Central memory CD4-positive, alpha-beta T cell (primary cell): ENCODE measurements at places on chromosomes 12 and 14.

DNA sequence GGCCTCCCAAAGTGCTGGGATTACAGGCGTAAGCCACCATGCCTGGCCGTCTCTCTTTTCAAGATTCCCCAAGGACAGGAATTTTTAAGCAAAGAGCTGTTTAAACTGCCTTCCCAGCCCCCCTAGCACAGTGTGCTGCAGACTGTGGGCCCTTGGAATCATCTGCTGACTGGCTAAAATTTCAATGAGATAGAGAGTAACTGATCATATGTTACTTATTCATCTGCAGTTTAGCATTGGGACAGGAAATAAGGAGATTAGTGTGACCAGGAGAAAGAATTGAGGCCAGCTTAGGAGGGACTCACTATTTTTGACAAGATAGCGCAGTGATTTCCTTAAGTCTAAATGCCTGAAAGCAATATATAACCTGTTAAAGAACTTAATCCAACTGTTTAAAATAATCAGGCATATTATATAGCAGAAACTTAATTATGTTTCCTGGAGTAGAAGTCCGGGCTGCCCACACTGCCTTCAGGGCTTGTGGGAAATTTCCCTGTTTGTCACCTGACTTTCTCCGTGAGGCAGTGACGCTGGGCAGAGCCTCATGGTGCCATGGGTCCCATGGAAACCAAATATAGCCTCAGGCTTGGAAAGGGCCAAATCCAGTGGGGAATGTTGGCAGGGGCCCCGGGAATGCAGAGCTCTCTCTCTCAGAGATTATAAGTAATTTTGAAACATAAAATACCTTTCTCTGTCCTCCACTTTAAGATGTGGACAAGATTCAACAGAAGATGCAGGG is 22.8 kb upstream of the CEBPE start:
- no peak for DNase-seq

DNA sequence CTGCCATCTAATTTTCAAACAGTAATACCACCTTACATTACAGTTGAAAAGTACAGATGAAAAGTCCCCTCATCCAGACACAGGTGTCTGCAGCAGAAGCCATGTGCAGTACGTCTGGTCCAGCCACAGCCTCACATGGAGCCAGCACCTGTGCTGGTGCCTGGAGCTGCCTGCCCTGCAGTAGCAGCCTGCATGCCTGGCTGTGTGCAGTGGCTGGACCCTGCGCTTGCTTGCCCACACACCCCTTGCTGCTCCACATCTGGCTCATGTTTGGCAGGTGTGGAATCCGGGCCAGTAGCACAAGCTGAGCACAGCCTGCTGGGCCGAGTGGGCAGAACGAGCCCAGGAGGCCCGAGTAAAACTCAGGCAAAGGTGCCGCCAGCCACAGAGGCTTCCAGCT is 21.8 kb upstream of the CPM start:
- DNase-seq: no peak

DNA sequence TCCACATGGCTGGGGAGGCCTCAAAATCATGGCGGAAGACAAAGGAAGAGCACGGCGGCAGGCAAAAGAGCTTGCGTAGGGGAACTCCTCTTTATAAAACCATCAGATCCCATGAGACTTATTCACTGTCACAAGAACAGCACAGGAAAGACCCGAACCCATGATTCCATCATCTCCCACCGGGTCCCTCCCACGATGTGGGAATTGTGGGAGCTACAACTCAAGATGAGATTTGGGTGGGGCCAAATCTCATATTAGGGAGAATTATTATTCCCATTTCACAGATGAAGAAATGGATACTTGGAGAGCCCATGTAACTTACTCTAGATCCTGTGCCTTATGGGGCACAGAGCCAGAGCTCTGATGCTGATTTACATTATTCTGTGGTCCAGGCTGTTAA is 322.6 kb downstream of the PCNX1 start:
- DNase-seq: no peak

GRCh38 chr12:30485230-30485890 is 210.3 kb downstream of the IPO8 start:
- DNase-seq: no peak

DNA sequence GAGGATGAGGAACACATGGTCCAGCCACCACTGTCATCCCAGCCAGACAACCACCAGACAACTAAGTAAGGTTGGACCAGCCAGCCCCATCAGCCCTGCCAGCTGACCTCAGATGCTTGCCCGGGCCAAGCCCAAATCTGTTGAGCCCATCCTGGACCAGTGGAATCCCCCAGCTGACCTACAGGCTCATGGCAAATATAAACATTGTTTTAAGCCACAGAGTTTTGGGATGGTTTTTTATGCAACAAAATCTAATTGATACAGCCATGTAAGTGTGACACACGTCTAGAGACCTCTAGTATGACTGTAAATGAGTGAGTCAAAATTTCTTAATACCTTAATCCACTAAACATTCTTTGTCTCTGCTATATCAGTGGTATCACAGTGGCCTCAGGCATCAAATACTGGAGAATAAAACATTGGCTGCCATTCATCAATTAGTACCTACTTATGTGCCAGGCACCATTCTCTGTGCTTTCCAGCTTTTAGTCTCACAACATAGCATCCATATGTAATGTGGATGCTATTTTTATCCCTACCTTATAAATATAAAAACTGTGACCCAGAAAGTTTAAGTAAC is 24.2 kb upstream of the NT5DC3 start:
- DNase-seq: no peak

- no peak for DNase-seq
Measured at GRCh38 chr12:58386136-58386535, 444.8 kb downstream of the ATP23 start.

DNA sequence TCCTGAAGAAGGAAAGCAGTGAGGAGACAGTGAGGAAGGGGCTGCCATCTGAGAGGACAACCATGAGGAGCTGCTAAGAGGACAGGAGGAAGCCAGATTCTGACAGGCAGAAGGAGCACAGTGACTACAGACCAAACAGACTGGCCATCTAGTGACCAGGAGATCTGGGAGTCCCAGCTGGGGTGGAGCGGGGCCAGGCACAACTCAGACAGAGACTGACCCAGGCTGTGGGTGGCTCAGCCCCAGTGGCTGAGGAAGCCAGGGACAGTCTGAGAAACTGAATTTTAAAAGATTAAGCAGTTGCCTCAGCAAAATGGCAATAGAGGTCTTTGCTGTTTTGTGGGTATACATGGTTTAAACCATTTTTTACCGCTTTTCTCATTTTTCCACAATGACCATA is 28.9 kb downstream of the LRRC74A start:
- DNase-seq: no peak

DNA sequence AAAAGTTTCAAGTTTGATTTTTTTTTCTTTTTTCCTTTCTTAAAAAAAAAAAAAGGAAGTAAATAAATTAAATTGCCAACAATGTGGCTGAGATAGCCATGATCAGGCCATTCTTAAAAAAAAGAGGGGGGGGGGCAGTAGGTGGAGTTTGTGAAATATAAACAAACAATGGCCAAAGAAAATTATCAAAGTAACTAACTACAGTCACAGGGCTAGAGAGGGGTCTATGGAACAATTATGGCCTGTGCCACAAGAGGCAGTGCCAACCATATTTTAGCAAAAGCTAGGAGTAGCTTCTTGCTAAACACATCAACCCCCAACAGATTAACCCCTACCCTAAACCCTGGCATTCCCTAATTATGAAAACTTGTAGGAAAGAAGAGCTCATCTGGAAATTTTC is 16.2 kb upstream of the SMARCC2 start:
- DNase-seq: no peak

GRCh38 chr12:124852911-124853427 is 10.7 kb downstream of the SCARB1 start:
- no peak for DNase-seq

DNA sequence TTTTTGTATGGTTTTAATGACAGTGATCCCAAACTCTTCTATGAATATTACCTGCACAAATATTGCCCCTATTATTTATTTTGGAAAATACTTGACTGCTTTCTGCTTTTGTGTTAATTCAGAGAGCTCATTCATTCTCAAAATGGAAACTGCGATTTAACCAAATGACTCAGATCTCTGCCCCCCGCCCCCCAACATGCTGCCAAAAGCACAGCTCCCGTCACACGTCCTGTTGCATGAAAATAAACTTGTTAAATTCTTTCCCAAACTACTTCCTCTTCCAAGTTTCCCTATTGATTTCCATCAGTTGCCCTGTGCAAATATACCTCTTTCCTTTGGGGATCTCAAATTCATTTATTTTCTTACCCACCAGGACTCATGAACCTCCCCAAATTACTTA is 18.0 kb upstream of the NRDE2 start:
- no peak for DNase-seq

GRCh38 chr12:62438098-62438692 is 28.4 kb upstream of the MON2 start:
- peak; percentile 36 for DNase-seq

DNA sequence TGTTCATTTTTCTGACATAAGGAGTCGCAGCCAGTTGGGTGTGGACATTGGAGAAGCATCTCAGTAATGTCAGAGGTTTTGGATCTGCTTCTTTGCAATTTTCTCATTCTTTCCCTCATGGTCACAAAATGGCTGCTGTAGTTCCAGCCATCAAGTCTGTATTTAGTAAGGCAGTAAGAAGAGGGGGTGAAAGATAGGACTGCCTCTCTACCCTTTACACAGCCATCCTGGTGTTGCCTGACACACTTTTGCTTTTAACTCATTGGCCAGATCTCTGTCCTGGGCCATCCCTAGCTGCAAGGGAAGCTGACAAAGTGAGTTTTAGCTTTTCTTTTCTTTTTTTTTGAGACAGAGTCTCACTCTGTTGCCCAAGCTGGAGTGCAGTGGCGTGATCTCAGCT is 66.2 kb downstream of the EID3 start:
- DNase-seq: no peak

DNA sequence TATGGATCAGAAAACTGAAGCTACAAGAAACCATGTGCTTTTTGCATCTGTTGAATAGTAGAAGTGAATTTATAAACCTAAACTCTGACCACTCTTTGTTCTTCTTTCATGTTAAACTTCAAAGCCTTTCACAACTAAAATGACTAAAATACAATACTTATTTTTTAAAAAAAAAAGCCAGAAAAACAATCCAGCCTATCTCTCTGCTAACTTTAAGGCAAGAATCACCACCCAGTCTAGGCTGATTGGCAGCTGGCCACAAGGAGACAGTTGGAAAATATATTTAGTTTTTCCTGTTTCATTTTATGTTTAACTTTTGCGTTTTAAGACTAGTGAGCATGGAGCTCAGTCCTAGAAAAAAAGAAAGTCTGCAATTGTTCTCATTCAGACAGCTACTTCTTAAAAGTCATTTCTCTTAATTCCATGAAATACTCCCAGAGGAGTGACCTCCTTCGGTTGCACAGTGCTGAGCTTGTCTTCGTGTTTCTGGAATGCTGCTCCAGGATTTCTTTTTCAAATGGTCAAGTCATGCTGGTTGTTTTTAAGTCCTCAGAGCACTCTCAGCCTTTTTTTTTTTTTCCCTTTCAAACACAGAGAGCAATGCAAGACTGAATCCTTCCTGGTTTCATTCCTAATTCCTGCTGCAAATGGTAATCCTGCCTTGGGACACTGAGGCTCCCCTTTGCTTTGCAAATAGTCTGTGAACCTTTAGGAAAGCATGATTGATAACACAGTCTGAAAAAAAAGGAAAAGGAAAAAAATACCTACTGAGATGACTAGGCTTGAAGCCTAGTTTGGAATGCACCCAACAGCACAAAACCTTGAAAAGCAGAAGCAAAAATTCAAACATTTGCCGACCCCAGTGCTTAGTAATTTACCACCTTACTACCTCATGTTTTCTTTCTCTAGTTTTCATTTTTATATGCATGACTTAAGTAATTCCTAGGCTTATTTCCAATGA is 233.3 kb upstream of the DAAM1 start:
- DNase-seq: no peak

DNA sequence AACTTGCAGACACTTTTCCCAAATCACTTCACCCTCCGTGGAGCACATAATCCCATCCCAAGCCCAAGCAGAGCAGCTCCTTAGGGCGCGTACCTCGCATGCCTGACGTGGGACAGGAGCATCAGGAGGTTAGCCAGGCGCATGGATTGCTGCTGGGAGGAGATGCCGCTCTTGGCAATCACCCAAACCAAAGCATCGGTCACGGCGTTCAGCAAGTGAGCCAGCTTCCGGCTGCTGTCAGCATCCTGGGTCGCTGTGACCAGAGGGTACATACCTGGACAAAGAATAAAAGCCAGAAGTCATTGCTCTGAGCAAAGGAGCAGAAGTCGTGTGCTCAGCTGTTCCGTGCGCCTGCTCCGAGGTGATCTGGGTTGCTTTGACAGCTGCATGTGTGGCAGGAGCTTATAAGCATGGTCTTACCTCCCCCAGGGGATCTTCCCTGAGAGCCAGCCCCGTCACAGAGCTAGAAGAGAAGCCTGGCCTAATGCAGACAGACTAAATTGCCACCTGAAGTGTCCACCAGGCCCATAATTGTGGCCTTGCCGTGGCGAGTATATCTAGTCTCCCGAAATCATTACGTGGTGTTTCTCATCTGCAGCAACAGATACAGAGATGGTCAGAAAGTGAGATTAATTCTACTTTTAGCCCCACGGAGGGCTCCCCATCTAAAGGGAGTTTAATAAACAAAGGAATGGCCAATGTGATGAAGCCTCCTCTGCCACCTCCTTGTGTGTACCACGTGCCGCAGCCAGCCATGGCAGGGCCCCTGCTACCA is 59.1 kb downstream of the ESR2 start:
- DNase-seq: no peak

DNA sequence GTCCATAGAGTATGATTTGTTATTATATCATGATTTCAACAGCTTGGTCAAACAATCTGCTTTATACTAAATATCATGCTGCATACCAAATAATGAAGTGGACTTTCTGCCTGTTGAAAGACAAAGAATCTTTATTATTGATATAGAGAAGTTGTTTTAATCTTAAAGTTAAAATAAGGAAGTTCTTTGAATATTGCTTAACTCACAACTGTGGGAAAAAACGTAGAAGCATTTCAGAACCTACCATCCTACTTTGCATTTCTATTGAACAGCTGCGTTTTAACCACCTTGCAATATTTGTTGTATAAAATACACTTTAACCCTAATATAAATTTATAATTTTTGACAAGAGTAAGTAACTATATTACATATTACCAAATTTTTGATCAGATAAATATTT is 22.9 kb upstream of the ARL1 start:
- no peak for DNase-seq

GRCh38 chr12:118526255-118527095 is 150.1 kb downstream of the SUDS3 start:
- no peak for DNase-seq

GRCh38 chr12:19010087-19010486 is 119.4 kb upstream of the PLEKHA5 start:
- no peak for DNase-seq

GRCh38 chr12:51199366-51199945 is 18.4 kb downstream of the POU6F1 start:
- DNase-seq: no peak

DNA sequence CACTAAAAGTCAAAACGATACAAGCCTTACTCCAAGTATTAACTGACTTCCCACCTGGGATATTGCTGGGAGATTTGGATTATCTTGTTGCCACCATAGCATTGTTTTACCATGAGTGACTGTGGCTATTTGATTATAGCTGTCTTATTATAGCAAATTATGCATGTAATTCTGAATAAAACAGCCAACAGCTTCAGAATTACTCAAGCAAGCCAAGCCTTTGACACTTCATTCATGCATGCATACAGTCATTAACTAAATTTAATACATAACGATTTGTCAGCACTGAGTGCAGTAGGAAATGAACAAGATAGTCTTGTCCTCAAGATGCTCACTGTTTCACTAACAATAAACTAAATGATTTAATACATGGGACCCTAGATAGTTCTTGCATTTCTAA is 133.0 kb upstream of the FRMD6 start:
- DNase-seq: no peak
